Activated CD8-positive, alpha-beta T cell treated with anti-CD3 and anti-CD28 coated beads for 36 hours (primary cell): ENCODE measurements at places on chromosomes 12 and 14. TPM values are rescaled to one million over a fixed set of nuclear protein-coding genes. Genes with fewer than 3 reads are reported as not detected.

- H3K4me1 ChIP-seq, result no peaks in the 10 kb centered on the region
- no peak overlapping the region for H3K4me3 ChIP-seq
- no peaks in the 10 kb centered on the region for H3K36me3 ChIP-seq
- no peak for DNase-seq
- no peak overlapping the region for H3K27ac ChIP-seq
Measured at GRCh38 chr14:93676416-93676958, 111.8 kb downstream of the PRIMA1 start.

DNA sequence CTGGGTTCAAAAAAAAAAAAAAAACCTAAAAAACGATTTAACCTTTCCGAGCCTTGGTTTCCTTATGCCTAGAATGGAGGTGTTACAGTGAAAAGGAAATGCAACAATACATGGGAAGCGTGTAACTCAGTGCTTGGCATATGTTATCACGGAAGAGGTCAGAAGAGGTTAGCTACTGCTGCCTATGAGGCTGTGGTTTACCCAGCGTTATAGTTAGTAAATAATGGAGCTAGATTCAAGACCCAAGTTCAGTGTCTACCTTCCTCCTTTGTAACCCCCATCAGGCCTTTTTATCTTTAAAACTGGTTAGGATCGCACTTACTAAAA is 839 bp downstream of the IFT43 start:
- peaks cover 16% of the 10 kb centered on the region for H3K4me1 ChIP-seq
- DNase-seq, result no peak
- H3K36me3 ChIP-seq, result peaks cover 6% of the 10 kb centered on the region
- H3K27ac ChIP-seq, result no peak overlapping the region
- no peaks in the 10 kb centered on the region for H3K27me3 ChIP-seq
- H3K4me3 ChIP-seq, result peak overlapping the region; percentile 84

METTL25 gene
- total RNA-seq, result 4.6 TPM

DNA sequence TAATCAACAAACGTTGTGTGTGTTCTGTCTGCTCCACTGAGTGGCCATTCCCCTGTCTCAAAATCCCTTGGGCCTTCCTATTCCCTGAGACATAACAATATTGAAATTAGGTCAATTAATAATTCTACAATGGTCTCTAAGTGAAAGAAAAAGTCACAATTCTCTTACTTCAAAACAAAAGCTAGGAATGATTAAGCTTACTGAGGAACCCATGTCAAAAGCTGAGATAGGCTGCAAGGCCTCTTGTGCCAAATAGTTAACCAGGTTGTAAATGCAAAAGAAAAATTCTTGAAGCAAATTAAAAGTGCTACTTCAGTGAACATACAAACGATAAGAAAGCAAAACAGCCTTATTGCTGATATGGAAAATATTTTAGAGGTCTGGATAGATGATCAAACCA is 65.0 kb upstream of the AMIGO2 start:
- DNase-seq, result no peak
- peaks cover 25% of the 10 kb centered on the region for H3K4me1 ChIP-seq
- H3K36me3 ChIP-seq, result peaks cover 23% of the 10 kb centered on the region
- no peak overlapping the region for H3K4me3 ChIP-seq
- no peak overlapping the region for H3K27ac ChIP-seq

PLEKHG7 gene
- total RNA-seq, result not detected

SMIM41 gene
- total RNA-seq, result not detected

DNA sequence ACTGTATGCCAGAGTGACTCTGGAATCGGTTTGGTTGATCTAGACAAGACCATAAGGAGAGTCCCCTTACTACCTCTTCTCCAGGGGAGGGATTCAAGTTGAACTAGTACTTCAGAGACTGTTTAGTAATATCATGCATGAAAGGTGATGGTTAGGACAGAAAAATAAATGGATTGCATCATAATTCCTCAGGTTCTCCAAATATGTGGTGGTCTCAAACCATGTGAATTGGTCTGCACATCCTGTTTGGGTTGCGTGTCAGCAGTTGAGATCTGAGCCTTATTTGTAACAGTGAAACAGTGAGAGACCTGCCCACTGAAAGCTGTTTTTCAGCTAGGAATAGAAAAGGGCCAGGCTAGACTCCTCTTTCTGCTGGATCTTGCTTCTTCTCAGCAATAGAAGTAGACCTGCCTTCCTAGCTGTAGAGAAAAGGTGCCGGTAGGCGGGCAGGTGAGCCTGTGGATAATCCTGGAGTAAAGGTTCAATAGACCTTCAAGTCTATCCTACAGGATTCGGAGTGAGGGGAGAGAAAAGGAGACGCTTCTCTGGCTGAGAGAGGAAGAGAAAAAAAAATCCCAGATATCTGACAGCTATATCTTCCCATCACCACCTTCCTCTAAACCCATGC is 258.5 kb upstream of the E2F7 start:
- H3K4me1 ChIP-seq, result peaks cover 6% of the 10 kb centered on the region
- no peak overlapping the region for H3K27ac ChIP-seq
- peaks cover 40% of the 10 kb centered on the region for H3K27me3 ChIP-seq
- no peak for DNase-seq

A2ML1 gene
- not detected for total RNA-seq
